ENCODE measurements at places on chromosomes 3 and 15.

DNA sequence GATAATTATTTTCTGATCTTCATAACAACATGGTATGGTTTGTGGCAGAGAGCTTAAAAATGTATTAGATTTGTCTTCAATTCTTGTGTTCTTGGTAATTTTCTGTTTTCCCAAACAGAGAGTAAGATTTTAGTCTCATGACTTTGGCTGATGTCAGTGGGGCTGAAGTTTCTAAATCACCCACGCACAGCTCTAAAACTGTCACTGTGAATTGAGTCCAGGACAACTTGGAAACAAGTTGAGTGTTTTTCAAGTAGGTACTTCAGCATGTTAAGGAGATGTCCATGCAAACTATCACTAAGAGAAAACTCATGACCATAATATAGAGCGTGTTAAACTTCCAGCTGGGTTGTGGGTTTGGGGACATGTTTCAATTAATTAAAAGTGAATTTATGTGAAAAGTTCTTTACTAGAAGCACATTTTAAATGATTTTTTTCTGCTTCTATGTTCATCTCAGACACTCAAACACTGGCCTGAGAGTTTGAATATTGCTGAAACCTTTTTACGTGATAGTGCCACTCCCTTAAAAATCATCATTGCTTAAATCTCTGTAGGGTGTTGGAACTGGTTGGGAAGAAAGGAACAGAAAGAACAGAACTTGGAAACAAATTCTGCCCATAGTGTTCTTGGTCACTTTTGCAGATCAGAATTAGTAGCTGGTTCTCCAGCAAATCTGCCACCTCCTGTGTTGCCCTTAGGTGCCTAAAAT is 89.8 kb downstream of the KLHL25 start:
- DNase-seq: no peak

DNA sequence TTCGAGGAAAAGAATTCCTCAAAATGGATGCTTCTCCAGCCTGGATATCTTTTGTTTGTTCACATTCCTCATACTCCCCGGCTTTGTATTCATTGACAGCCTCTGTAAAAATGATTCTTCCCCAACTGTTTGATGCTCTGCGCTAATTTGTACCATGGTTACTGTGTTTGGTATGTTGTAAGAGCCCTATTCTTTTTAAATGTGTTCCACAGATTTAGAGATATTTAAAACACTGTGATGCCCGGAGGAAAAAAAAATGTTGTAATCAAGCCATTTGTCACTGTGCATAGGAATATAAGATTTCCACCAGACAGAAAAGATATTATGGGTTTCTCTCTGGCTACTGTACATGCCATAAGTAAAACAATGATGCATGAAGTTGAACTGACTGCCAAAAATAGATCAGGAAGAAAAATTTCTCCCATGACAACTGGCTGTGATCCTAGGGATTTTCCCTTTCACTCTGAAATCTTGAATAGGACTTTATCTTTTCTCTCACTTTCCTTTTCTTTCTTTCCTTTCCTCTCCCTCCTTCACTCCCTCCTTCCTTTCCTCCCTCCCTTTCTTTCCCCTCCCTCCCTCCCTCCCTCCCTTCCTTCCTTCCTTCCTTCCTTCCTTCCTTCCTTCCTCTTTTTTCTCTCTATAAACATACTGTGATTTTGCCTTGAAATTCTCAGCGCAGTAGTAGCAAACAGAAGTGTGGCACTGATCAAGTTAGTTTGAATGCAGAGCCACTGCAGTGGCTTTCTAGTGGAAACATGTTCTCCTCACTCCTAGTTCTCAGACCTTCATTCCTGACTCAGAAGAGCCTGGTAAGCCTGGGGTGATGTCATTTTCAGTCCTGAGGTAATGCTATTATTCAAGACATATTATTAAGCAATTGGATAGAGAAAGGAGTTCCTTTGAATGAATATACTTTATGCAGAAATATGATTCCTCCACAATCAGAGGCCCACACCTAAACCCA is 254.9 kb upstream of the TBL1XR1 start:
- no peak for DNase-seq

GRCh38 chr15:96771035-96771434 is 440.5 kb downstream of the NR2F2 start:
- DNase-seq: no peak

DNA sequence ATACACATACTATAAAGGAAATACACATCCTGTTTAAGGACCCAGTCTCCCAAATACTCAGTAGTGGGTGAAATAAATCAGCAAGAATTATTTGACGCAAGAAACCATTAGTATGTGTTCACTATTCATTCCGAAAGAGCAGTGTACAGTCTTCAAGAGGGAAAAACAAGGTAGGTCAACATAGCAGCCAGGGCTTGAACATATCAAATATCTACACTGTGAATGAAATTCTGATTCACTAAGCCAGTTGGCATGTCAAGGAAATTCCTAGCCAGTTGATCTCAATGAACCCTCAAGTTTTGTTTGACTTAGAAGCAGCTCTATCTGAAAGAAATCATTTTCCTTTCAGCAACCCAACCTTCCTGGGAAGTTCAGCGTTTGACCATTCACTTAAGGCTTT is 99.0 kb downstream of the CNTN3 start:
- no peak for DNase-seq

DNA sequence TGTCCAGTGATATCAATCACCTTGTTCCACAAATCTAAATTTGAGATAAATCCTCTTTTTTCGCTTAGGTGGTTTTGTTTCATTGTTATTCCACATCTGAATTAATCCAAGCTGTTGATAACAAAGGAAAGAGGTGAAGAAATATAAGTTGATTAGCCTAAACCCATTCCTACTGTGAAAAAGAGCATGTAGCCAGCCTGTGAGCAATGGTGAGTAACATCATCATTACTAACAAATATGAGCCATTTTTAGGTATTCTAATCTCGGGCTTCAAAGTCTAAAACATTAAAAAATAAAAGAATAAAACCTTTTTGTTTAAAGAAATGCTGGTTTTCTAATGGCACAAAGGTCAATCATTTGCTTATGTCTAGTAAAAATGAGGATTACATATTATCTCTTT is 52.1 kb upstream of the P3H2 start:
- DNase-seq: no peak

- DNase-seq: no peak
Observed at GRCh38 chr3:96756516-96756915, 57.9 kb upstream of the EPHA6 start.

Measured in activated CD8-positive, alpha-beta memory T cell treated with anti-CD3 and anti-CD28 coated beads for 48 hours (primary cell).